ENCODE measurements at places on chromosomes 4 and X.

DNA sequence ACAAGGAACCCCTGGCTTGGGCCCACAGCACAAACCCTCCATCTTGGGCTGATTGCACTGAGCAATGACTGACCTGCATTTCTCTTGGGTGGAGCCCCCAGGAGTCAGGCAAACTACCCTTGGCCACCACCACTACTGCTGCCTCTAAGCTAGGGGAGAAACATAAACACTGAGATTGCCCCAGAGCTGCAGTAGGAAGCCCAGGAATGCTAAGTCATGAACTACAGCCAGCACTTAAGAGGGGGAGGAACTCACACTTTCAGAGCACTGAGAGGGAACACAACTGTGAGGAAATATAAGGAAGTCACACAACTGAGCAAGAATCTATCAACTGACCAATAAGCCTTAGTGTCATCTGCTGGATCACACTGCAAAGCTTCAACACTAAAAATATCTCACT is 111.6 kb upstream of the PPP3CA start:
- no peak for DNase-seq

DNA sequence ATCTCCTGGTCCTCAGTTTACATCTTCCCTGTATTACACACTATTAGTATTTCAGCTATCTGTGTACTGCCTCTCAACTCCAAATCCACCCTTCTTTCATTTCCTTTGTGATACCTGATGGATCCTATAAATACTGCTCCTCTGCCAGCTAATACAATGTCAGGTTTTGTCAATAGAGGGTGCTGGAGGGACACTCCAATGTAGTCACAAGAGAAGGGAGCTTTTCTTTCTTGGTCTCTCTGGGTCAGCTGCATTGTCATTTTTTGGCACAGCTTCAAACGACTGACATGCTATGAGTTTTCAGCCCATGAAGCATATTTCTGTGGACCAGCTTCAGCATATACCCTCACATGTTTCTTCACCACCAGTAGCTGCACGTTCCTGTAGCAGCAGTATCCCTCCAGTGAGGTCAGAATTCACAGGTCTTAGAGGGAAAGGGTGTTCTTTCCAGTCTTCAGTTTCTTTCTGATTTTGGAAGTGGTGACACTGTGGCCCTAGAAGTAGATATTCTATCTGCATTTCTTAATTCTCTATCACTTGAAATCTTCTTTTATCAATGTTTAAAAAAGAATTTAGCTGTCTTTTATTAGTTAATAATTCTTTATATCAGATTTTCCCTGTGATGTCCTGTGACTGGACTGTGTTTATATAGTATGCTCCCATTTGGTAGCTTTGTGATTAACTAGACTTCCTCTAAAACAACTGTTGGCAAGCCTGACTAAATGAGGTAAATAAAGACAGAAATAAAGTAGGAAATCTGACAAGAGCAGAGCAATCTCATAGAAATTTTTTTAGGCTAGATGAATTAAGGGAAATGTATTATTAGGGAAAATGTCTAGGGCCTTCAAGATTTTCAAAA is 60.6 kb downstream of the GABRA2 start:
- no peak for DNase-seq

GRCh38 chr4:39820186-39820585 is 122.2 kb downstream of the UBE2K start:
- DNase-seq: no peak

DNA sequence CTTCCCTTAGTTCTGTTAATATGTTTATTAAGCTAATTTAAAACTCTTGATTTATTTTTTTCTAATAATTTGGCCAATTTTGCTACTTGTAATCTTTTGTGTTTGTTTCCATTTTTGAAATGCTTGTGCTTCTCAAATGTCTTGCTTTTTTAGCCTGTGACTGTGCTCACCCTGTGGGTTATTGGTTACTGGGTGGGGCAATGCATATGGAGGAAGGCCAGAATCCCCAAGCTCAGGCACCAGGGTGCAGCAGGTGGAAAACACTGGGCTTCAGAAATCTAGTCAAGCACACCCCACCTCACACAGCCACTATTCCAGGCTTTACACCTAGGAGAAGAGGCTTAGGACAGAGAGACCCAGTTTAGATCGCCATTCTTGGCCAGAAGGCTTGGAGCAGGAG is 33.1 kb downstream of the ETNPPL start:
- DNase-seq: no peak

GRCh38 chrX:3154386-3154975 is 113.2 kb downstream of the ARSF start:
- DNase-seq: no peak

- no peak for DNase-seq
These were observed 1072.9 kb upstream of the SLIT2 start for GRCh38 chr4:19178835-19179234.

DNA sequence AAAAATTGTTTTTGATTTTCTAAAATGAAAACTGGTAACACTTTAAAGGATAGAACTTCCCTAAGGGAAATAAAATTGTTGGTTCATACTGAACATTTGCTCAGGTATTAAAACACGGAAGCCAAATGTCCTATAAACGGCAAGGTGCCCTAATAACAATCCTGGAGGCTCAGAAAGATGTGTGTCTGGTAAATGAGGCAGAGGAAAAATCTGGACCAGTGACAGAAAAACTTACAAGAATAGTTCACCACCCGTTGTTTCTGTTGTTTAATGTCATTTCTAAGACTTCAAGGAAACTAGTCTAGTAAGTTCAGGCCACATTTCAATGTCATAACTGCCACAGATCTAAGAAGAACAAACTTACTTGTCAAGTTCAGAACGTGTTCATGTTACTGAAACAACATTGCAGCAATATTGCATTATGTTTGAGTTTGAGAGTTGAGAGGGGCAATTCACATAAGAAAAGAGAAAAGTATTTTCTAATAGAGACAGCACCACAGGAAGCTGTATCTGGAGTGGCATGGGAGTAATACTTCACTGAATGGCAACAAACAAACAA is 476.6 kb downstream of the GRXCR1 start:
- DNase-seq: no peak

GRCh38 chr4:39022241-39022640 is 10.0 kb downstream of the TMEM156 start:
- DNase-seq: no peak

DNA sequence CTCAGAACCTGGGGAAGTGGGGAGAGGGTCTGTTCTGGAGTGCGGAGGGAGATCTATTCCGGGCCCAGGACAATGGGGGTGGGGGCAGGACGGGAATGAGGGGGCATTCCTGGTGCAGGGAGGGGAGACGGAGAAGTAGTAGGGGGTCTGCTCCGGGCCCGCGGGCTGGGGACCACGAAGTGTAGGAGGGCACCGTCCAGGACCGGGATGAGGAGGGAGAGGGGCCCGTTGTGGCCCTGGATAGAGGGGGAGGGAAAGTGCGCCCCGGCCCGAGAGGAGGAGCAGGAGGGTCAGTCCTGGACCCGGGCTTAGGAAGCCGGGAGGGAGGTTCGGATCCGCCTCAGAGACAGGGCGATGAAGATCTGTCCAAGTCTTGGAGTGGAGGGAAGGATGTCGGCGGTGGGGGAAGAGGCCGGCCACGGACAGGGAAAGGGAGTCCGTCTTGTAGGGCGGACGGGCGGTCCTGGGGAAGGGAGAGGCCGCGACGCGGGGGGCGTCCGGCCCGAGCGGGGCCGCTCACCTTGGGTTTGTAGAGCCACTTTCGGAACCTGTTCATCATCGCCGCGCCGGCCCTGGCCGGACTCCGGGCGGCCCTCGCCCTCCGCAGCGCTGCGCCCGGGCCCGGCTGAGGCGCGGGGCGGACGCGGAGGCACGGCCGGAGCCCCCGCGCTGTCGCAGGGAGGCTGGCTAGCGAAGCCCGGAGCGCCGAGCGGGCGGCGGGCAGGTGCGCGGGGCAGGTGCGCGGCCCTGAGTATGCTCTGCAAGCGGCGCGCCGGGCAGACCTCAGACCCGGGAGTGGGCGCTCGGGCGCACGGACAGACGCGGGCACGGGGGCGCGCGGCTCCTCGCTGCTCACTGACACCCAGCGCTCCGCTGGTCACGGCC is at the start of gene ZFYVE28:
TSS of gene ZFYVE28 (minus strand) at position 881 of the 885 bp plus-strand sequence. CDS start at position 559, 322 bp downstream.
- no peak for DNase-seq

GRCh38 chr4:180041576-180041975 is 2201.6 kb upstream of the TENM3 start:
- no peak for DNase-seq

GRCh38 chrX:17591741-17592110 is 145.6 kb upstream of the SCML1 start:
- no peak for DNase-seq

DNA sequence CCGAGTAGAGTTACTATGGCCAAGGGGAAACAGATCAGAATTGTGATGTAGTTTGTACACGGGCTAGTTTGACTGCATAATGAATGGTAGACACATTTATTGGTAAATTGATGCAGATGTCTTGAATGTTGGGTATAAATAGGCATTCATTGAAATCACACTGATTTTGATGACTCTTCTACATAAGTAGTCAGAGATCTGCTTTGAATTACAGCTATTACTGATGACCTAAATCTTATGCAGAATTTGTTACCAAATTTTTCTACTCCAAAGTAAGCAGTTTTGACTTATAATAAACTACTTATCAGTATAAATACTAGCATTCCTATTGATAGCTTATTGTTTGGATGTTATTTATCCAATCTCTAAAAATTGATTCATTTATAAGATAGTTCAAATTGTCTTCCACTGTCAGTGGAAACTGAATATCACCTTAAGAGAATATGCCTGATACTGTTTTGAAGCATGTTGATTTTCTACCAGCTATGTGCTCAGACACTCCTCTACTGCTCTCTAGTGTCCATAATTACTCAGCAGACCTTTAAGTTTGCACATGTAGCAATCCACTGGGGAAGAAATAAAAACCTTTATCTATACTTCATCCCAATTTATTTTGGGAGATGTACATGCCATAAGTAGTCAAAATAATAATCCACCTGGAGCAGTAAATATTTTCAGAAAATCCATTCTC is 120.3 kb downstream of the RASL11B start:
- DNase-seq: no peak

DNA sequence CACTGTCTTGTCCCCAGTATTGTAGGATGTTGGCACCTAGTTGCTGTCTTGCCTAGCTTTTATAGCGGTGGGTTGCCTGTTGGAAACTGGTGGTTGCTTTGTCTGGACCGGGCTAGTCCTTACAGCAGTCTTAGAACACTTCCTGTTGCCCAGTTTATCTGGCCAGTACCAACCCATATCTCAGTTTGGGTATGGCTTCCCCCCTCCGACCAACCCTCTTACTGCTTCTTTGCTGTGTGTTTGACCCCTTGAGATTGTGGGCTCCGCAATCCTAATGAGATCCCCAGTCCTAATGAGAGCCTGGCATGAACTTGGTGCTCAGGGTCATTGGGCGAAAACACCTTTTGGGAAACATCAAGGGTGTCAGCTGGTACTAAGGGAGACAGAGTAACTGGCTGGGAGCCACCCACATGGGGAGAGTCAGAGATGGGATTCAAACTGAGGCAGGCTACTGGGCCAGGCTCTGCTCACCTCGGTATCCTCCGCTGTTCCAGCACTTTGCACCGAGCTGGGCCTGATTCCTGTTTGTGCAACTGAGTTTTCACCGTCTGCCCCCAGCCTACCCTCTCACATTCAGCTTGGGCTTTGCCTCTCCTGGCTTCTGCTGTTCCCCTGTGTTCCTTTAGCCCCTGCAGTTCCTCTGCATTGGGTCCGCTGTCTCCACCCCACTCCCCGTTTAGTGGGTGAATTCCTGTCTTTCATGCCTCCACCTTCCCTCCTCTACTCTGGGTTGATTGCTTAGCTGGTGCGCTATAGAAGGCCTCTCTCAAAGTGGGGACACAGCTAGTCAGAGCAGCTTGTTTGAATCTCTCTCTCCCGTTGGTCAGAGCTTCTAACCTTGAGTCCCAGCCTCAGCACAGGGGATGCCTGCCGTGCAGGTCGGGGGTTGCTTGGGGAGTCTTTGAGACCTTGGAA is 1.6 kb downstream of the TBC1D14 start:
- DNase-seq: no peak

GRCh38 chrX:106716004-106716403 is 10.5 kb upstream of the RNF128 start:
- DNase-seq: no peak

DNA sequence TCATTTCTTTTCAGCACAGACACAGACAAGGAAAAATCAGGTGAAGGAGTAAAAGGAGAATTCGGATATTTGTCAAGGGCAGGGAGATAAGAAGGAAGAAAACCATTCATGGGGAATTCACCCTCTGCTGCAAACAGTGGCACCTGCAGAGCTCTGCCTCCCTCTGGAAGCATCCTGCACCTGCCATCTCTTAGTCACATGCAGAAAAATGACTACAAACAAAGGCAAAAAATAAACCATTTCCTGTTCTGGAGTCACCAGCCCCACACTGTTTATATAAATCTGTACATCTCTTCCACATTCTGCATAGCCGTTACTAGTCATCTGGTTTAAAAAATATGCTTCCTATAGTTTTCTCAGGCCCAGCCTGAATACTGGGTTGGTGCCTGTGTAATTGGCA is 205.3 kb downstream of the ARAP2 start:
- no peak for DNase-seq

Data from stimulated activated CD4-positive, alpha-beta T cell treated with anti-CD3 and anti-CD28 coated beads, Interleukin-1b, Interleukin-23, amount 100 ng/mL, for 1 hour (primary cell).